ENCODE measurements at places on chromosomes 3 and 15.

DNA sequence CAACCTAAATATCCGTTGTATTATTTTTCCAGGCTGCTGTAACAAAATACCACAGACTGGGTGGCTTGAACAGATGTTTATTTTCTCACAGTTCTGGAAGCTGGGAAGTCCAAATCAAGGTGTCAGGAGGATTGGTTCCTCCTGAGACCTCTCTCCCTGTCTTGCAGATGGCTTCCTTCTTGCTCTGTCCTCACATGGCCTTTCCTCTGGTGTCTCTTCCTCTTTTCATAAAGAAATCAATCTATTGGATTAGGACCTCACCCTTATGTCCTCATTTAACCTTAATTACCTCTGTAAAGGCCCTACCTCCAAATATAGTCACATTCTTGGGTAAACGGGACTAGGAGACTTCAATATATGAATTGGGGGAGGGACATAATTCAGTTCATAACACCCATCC lies 89.2 kb upstream of the PLCL2 start:
- DNase-seq: no peak

DNA sequence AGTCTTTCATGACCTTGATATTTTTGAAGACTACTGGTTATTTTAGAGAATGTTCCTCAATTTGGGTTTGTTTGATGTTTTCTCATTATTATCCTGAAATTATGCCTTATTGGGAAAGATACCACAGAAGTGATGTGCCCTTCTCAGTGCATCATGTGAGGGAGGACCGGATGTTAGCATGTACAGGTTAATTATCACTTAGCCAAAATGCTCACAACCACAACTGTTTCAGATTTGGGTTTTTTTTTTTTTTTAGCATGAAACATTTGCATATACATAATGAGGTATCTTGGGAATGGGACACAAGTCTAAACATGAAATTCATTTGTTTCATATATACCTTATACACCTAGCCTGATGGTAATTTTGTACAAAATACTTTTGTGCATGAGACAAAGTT lies 59.8 kb downstream of the PIK3R4 start:
- no peak for DNase-seq

GRCh38 chr15:100468285-100468684 lies 60.5 kb downstream of the CERS3 start:
- DNase-seq: no peak

DNA sequence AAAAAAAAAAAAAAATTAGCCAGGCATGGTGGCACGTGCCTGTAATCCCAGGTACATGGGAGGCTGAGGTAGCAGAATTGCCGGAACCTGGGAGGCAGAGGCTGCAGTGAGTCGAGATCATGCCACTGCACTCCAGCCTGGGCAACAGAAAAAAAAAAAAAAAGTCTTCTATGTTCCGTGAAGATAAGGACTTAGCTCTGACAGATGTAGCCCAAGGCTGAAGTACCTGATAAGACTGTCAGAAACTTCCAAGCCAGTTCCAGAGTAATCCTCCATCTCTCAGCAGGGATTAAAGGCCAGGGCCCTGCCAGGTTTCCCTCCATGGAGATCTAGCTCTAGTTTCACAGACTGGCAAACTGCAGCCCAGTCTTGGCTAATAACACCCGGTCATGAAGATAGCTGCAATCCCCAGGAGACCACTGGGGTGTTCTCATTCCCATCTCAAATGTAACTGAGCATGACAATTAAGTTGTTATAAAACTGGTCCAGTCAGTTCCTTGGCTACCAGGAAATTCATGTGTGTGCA lies 8.5 kb downstream of the CDCP1 start:
- DNase-seq: no peak

DNA sequence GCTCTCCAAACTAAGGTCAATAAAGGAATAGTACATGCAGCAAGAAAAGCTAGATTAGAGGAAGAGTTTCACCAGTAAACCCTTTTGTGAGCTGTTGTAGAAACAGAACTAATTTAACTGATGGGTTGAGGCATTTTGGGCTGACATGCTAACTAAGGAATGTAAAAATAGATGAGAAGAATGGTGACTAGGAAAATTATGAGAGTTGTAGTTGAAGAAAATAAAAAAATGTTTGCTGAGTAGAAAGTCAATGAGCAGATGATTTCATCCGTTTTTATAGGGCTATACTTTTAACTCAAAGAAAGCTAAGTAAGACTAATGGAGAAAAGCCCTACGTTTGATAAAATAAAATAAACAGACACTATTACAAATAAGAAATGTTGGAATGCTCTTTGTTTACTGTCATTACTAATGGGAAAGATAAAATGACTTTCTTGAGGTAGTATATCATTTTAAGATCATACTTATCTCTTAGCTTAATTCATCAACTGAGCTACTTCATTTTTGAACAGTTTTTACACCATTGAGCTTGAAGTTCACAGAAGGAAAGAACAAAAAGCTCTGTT lies 209.4 kb upstream of the DPH6 start:
- no peak for DNase-seq

All from stimulated activated CD8-positive, alpha-beta memory T cell treated with anti-CD3 and anti-CD28 coated beads, Interleukin-7, amount 100 ng/mL, for 24 hours (primary cell).